NCI-H187 (cell line): ENCODE measurements at places on chromosomes 3 and 15.

DNA sequence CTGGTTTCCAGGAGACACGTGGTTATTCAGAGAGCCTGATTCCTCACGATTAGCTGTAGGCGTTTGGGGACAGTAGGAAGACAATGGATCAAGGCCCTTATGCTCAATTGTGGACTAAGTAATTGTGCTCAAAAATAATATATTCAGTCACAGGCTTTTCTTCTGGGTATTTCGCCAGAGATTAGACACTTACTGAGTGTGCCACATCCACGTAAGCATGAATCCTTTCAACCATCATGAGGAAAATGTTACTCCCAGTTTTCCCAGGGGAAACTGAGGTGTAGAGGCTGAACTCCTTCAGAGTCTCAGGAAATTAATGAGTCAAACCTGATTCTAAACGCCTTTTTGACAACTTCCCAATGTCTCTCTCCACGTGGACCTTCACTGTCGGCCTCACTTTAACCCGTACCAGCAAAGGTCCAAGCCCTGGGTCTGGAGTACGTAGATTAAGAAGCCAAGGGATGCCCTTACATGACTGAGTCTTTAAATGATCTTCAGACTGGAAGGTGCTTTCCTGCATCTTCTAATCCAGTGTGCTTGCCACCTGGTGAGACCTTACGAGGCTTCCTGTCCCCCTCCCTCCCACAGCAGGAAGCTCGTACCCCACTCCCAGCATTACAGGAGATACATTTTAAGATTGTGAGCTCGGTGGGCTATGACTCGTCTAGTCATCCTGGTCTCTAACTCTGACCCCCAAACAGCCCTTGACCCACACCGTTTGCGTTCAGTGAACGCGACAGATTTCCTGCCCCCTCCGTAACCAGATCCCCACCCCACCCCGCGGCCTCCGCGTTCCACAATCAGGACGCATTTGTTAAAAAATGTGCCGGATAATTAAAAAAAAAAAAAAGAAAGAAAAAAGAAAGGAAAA is 1.7 kb downstream of the PKM start:
- no peak for DNase-seq

- DNase-seq = no peak
Observed at GRCh38 chr3:138845771-138846173, 11.0 kb upstream of the PIK3CB start.

- no peak for DNase-seq
Observed at GRCh38 chr3:13324835-13325501, 95.2 kb downstream of the NUP210 start.

DNA sequence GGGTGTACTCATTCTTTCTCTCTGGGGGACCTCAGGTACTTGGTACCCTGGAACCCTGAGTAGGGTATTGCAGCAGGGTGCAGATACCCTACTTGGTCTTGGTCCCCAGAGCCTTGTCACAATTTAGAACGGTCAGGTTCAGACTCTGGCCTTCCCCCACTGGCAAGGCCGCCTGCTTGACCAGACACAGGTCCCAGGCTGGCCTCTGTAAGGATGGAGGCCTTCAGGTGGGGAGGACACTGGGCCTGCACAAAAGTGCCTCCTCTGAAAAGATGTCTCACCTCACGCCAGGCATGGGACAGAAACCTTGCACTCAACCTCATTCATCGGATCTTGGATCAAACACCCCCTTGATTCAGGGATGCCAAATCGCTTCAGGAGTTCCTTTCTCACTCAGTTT is 158.4 kb downstream of the KLF13 start:
- DNase-seq = no peak

DNA sequence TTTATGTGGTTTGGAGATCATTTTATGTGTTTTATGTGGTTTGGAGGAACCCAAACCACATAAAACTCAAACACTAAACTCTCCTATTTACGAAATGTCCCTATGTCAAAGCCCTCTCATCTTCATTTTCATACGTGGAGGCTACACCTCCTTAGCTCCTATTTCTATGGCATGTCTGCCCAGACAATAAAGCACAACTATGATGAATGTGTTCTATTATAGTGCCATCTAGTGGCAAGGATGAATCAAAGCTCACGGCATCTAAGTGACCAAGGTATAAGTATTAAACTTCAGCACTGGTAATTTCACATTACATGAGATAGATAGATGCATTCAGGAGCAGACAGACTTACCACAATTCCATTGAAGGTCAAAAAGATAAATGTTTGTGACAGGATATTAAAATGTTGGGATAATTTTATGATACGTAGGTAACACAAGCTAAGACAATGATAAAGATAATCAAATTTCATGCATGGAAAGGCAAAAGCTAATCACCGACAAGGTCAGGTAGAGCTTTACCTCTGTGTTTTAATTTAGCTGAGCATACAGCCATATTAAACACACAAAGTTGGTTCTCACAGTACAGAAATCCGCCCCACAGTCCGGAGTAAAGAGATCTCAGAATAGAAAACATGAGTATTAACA is 130.6 kb upstream of the FHIT start:
- peak; percentile 2 for DNase-seq

DNA sequence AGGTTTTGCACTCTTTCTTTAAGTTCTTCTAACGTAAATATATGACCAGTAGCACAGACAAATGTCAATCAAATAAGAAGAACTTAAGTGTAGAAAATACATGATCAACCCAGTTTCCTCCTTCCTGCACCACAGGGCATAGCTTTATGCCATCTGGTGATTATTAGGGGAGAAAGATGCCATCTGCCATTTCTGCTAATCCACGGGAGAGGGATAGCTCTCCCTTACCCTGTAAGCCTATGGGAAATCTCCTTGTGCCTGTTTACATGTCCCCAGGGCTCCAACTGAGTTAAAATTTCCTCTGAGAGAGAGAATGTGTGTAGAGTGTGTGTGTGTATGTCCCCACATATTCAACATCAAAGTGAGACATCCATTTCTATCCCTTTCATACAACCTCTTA is 135.9 kb downstream of the RSL24D1 start:
- DNase-seq = no peak

- no peak for DNase-seq
Observed at GRCh38 chr3:62777674-62778073, 97.5 kb downstream of the CADPS start.

GRCh38 chr3:127858937-127859336 is 36.6 kb upstream of the MGLL start:
- no peak for DNase-seq

GRCh38 chr15:45549541-45550220 is 27.1 kb upstream of the SLC30A4 start:
- no peak for DNase-seq

GRCh38 chr3:177820683-177821316 is 623.5 kb upstream of the TBL1XR1 start:
- DNase-seq = no peak

DNA sequence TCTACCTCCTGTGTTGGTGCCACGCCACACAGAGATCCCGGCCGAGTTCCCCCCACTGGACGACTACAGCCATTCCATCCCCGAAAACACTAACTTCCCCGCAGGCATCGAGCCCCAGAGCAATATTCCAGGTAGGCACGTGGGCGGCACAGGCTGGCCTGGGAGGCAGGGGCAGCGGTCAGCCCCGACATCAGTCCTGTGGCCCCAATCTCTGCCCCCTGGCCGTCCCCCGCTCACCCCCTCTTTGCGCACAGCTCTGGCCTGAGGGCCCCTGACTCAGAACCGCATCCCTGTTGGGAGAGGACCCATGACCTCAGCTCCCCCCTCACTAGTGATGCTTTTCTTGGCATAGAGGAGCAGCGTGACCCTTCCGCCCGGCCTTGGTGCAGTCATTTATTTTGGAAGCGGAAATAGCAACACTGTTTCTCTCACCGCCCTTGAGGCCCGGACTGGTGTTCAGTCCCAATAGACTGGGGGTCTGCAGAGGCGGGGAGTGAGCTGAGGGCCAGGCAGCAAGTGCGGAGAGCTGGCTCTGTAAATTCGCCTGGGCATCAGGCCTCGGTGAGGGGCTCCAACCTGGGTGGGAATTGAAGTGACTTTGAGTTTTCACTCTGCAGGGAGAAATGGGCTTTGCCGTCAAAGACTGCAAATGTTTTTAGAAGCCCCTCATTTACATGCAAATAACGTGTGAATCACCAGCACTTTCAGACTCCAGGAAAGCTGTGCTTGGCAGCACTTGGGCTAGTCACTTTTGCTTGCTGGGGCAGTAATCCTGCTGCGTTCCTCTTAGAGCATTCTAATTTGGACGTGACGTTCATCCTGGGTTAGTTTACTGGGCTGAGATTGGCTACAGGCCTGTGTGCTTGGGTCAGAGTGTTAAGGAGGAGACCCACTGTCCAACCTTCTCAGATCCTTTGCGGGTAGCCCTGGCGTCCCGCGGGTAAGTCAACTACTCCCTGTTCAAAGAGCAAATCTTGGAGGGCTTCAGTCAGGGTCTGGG is 88.9 kb downstream of the AAGAB start:
- no peak for DNase-seq

DNA sequence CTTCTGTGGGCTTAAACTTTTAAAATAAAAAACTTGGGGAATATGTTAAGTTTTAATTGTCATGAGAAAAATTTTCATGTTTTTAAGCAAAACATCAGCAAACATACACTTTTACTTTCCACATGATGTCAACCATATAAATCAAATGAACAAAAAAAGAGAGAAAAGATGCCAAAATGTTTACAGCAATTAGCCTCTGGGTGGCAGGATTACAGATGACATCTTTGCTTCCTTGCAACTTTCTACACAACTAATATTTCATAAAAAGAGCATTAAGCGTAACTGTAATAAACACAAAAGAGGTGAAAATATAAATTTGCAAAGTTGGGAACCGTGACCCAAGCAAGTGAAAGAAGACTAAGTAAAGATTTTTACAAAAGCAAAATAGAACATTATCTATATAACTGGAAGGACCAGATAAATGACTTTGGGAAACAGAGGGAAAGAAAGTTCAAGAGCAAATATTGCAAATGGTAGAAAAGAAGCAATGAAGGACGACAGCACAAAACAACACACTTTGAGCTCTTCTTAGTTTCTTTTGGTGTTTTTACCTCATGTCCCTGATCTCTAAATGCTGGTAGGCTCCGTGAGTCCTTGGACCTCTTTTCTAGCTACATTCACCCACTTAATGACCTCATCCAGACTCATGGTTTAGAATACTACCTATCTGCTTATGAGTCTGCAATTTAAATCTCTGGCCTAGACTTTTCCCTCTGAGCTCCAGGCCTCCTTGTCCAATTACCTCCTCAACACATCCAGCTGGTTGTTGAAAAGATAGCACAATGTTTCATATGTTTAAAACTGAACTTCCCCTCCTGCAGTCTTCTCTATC is 9.4 kb downstream of the TP53BP1 start:
- no peak for DNase-seq

GRCh38 chr15:69648775-69649735 is 196.4 kb downstream of the RPLP1 start:
- DNase-seq = peak; percentile 31

- no peak for DNase-seq
Observed at GRCh38 chr15:40369971-40370370, 12.0 kb downstream of the DISP2 start.

DNA sequence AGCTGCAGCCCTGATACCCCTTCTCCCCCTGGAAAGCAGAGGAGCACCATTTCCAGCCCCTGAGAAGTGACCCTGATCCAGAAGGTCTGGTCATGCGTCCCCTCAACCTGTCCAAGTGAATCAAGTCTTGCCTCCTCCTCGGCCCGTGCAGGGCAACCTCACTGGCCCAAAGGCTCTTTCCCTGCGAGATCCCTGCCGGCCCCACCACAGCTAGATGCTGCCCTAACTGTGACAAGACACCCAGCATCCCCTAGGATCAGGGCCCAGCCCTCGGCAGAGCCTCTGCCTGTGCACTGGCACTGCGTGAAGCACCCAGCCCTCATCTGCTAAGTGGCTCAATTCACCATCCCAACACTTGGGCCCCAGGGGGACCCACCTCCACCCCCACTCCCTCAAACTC is 155.1 kb downstream of the NUP210 start:
- DNase-seq = no peak

GRCh38 chr3:162780313-162780712 is 1283.7 kb downstream of the OTOL1 start:
- DNase-seq = no peak

GRCh38 chr3:5321666-5322340 is 134.3 kb downstream of the EDEM1 start:
- DNase-seq = no peak

- no peak for DNase-seq
Observed at GRCh38 chr3:11470031-11470853, 173.5 kb downstream of the VGLL4 start.

DNA sequence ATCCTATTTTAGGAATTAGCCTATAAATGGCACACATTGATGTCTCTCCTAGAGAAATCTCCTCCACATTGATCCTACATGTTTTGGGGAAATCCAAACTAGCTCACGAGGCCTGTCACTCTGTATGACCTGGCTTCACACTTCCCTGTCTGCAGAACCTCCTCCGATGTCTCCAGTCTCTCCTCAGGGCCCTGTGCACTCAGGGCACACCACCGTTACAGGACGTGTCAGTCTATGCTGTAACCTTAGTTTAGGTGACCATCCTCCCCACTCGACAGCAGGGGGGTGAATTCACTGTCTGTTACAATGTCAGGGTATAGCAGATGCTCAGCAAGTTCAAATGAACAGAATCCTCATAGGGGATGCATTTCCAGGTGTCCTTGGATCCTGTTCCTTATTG is 249.1 kb downstream of the OCA2 start:
- no peak for DNase-seq

- DNase-seq = no peak
Observed at GRCh38 chr3:192259661-192260060, 467.7 kb downstream of the FGF12 start.
